ENCODE measurements at places on chromosomes 6 and 20. TPM values are rescaled to one million over a fixed set of nuclear protein-coding genes. Genes with fewer than 3 reads are reported as not detected.

Gene CCN5
- total RNA-seq: 20.9 TPM

Gene MATN4
- not detected for total RNA-seq

Gene GRIK2
- 2.9 TPM for total RNA-seq

Gene CALHM6
- total RNA-seq: not detected

Gene VGLL2
- total RNA-seq: 108 TPM

Gene LPA
- total RNA-seq: not detected

Gene CRYBG1
- 0.82 TPM for total RNA-seq

Gene CNPY3
- 6.8 TPM for total RNA-seq

Gene SNAP25
- total RNA-seq: not detected

Gene PRKN
- 11.3 TPM for total RNA-seq

- no peak overlapping the region for H3K4me3 ChIP-seq
- H3K36me3 ChIP-seq: no peaks in the 10 kb centered on the region
- H3K27me3 ChIP-seq: peaks cover 4% of the 10 kb centered on the region
- H3K27ac ChIP-seq: no peak overlapping the region
- no peak for DNase-seq
Observed at GRCh38 chr20:24661255-24661654, 191.8 kb downstream of the SYNDIG1 start.

DNA sequence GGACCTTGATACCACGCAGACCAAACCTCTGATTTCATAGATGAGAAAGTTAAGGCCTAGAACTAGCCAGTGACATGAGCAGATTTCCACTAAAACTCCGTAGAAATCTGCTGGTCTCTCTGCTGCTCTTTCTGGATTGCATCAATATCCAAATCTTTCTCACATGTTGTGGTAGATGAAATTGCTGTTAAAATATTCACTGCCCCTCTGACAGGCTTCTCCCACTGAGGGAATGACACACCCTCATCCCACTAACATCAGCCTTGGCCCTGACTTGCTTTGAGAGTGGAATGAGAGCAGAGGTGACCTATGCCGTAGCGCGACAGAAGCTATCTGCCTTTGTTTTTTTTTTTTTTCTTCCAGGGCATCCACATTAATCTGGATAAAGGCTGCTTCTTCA, 20.4 kb upstream of the EXOC2 start:
- no peak overlapping the region for H3K27ac ChIP-seq
- no peaks in the 10 kb centered on the region for H3K36me3 ChIP-seq
- no peak for DNase-seq
- no peaks in the 10 kb centered on the region for H3K27me3 ChIP-seq
- peaks cover 7% of the 10 kb centered on the region for H3K4me1 ChIP-seq

DNA sequence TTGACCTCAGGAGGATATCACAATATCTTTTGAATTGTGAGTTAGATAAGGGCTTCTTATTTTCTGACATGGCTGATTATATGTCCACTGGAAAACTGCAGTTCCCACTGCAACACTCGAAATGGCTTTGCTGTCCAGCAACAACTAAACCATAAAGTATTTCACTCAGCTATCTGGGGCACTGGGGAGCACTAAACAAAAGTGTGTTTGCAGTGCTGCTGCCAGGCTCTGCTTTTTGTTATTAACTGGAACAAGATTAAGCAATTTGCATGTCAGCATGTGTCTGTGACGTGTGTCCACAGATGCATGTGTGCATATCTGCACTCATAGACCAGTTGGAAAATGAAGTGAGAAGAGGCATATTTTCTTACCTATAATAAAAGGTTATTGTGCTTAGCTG, 107.8 kb upstream of the CCN2 start:
- H3K27me3 ChIP-seq: no peaks in the 10 kb centered on the region
- no peaks in the 10 kb centered on the region for H3K4me1 ChIP-seq
- DNase-seq: no peak
- no peak overlapping the region for H3K4me3 ChIP-seq

GRCh38 chr6:53524455-53524815, 20.5 kb downstream of the GCLC start:
- peak overlapping the region; percentile 1 for H3K27ac ChIP-seq
- peaks cover 13% of the 10 kb centered on the region for H3K36me3 ChIP-seq
- no peak overlapping the region for H3K4me3 ChIP-seq
- H3K4me1 ChIP-seq: peaks cover 52% of the 10 kb centered on the region
- no peak for DNase-seq

DNA sequence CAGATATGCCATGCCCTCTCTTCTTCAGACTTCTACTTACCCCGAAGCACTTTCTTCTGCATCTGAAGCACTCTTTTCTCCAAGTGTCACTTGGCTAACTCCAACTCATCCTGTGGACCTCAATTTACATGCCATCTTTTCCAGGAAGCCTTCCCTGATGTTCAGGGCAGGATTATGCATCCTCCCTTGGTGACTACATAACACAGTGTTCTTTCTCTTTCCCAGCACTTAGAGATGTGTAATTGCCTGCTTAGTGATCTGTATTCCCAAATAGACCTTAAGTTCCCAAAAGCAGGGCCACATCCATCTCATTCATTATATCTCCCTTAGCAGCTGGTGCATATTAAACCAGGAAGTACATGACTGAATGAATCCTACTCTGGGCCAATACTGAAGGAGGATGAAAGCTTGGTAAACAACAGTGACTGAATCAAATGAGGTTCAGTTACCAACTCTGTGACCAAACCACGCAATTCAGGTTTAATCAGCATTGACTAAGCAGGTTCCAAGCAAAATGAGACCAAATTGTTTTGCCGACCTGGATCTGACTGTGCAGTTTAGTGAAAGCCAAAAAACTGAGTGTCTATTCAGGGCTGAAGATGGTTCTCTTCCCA, 121.4 kb upstream of the TCF21 start:
- H3K27ac ChIP-seq: no peak overlapping the region
- no peak for DNase-seq
- no peaks in the 10 kb centered on the region for H3K36me3 ChIP-seq
- H3K4me1 ChIP-seq: no peaks in the 10 kb centered on the region
- H3K27me3 ChIP-seq: no peaks in the 10 kb centered on the region

GRCh38 chr6:140544431-140544830, 1170.0 kb upstream of the CITED2 start:
- no peak overlapping the region for H3K27ac ChIP-seq
- DNase-seq: no peak
- H3K27me3 ChIP-seq: no peaks in the 10 kb centered on the region
- H3K36me3 ChIP-seq: no peaks in the 10 kb centered on the region
- no peak overlapping the region for H3K4me3 ChIP-seq

- no peaks in the 10 kb centered on the region for H3K36me3 ChIP-seq
- H3K4me1 ChIP-seq: no peaks in the 10 kb centered on the region
- no peak overlapping the region for H3K4me3 ChIP-seq
- DNase-seq: no peak
Observed at GRCh38 chr20:40156600-40157317, 532.3 kb downstream of the MAFB start.

DNA sequence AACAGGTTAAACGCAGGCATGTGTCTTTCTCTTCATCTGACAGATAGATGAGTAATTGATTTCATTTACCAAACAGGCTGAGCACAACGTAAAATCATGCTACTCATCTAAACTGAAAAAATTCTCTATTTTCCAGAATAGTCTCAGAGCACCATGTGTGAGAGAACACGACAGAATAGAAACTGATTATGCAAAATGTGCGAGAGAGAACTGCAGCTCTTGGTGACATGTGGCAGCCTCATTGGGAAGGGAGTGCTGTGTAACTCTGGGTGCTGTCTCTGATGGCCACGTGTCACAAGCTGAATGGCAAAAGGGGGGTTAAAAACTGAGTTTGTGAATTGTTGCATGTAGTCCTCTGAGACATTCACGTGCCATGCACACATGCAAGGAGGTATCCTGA, 143.7 kb upstream of the ATXN1 start:
- H3K27ac ChIP-seq: no peak overlapping the region
- no peak for DNase-seq

DNA sequence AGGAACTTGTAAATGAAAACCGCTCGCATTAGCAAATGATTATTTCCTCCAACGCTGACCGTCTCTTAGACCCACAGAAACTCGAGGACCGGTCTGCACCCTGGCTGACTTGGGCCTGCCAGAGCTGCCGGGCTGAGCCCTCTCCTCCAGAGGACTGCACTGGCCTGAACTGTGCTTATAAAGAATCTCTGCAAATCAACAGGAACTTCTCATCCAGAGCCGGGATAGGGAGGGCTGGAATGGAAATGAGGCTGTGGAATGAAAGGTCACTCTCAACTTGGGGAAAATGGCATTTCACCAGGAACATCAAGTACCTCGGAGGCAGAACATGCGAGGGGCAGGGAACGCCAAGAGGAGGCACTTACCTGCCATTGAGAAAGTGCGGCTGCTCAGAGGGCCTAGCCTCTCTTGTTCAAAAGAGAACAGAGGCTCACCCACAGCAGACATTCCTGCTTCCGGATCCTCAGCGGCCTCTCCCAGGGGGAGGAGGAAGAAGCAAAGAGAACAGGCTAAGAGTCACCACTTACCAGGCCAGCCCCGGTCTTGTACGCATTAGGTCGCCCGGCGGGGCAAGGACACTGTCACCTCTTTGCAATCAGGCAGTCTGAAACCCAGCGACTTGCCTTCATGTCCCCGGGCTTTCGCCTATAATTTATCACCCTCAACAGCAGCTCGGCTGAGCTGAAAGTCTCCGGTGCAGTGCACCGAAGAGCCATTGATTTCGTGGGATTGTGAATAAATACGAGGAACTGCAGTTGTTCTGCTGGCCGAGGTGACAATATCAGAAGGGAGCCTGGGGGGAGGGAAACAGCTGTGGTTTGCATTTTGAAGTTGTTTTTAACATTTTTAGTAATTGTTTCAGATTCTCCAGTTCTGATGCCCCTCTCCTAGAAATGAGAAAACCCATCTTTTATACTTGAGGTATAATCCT, 37.6 kb downstream of the ZMYND8 start:
- H3K27me3 ChIP-seq: no peaks in the 10 kb centered on the region
- H3K36me3 ChIP-seq: no peaks in the 10 kb centered on the region
- peak overlapping the region; percentile 96 for H3K27ac ChIP-seq
- H3K4me3 ChIP-seq: peak overlapping the region; percentile 58
- H3K4me1 ChIP-seq: peaks cover 59% of the 10 kb centered on the region

GRCh38 chr20:47468290-47469050, 33.2 kb upstream of the NCOA3 start:
- no peak for DNase-seq
- H3K27ac ChIP-seq: no peak overlapping the region
- no peak overlapping the region for H3K4me3 ChIP-seq
- no peaks in the 10 kb centered on the region for H3K27me3 ChIP-seq

- H3K4me1 ChIP-seq: peaks cover 11% of the 10 kb centered on the region
- no peaks in the 10 kb centered on the region for H3K27me3 ChIP-seq
- no peak overlapping the region for H3K27ac ChIP-seq
- no peak for DNase-seq
- no peak overlapping the region for H3K4me3 ChIP-seq
Observed at GRCh38 chr20:59752704-59753460, 148.5 kb downstream of the PHACTR3 start.

GRCh38 chr6:11242711-11243110, 10.2 kb upstream of the NEDD9 start:
- no peak for DNase-seq
- H3K27ac ChIP-seq: no peak overlapping the region
- no peaks in the 10 kb centered on the region for H3K4me1 ChIP-seq
- no peaks in the 10 kb centered on the region for H3K36me3 ChIP-seq
- no peak overlapping the region for H3K4me3 ChIP-seq

DNA sequence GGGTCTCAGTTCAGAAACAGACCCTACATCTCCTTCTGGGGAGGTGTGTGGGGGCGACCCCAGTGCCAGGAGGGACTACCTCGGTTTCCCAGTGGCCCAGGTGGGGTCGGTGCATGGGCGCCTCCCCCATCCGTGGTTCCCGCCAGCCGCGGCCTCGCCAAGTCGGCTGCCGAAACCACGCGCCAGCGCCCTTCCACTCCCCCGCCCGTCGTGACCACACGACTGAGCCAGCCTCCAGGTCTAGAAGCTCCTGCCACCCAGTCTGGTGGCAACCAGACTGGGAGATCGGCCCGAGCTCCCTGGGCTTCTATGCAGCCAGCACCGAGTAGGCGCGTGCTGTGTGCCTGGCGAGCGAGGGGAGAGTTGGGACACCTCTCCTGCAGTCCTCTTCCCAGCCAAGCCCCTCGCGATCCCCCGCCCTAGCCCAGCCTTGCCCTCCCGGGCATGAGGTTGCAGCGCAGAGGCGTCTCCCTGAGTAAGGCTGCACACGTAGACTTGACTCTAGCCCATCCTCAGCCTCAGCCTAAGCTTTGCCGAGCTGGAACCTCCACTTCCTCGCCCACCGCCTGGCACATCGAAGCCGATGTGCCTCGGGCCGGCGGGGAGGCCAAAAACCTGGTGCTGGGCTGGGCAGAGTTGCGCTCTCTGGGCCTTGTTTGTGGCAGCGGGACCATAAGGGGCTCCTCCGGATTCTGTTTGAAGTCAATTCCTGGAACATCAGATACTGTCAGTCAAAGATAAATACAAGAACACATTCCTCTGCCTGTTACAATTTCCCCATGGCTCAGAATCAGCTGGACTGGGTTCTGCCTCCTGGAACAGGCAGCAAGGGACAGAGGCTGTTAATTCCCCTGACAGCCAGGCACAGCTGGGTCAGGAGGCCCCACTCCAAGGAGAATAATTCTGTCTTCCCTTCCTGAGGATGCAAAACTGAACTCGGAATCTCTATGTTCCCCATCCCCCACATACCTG, 1.5 kb upstream of the CPNE5 start:
- DNase-seq: peak; percentile 44
- peaks cover 48% of the 10 kb centered on the region for H3K4me1 ChIP-seq
- no peaks in the 10 kb centered on the region for H3K36me3 ChIP-seq
- peak overlapping the region; percentile 81 for H3K27ac ChIP-seq

- H3K36me3 ChIP-seq: no peaks in the 10 kb centered on the region
- no peak overlapping the region for H3K27ac ChIP-seq
- no peaks in the 10 kb centered on the region for H3K27me3 ChIP-seq
Observed at GRCh38 chr6:41190791-41191190, 10.2 kb downstream of the TREML2 start.

- no peak for DNase-seq
- no peak overlapping the region for H3K27ac ChIP-seq
- H3K4me3 ChIP-seq: no peak overlapping the region
- H3K27me3 ChIP-seq: peaks cover 5% of the 10 kb centered on the region
Observed at GRCh38 chr6:38774929-38775707, 60.0 kb downstream of the DNAH8 start.

DNA sequence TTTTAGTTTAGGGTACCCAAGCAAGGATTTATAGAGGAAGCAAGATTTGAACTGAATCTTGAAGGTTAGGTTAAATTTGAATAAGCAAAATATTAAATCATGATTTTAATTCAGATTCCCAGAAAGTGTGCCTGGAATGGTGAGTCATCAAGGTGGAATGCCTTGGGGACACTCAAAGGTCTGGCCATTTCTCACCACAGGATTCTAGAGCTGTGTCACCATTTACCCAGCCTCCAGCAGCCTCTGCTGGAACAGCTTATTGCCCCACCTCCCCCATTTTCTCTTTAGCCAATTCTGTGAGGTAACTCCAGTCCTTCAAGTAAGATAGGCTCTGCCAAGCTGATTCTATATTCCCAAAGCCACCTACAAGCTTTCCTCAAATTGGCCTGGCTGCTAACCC, 181.4 kb downstream of the SIM1 start:
- H3K4me3 ChIP-seq: no peak overlapping the region
- no peak for DNase-seq
- no peaks in the 10 kb centered on the region for H3K4me1 ChIP-seq
- no peaks in the 10 kb centered on the region for H3K27me3 ChIP-seq
